ENCODE measurements at places on chromosomes 12 and 14.
A peak's percentile ranks its signal among the peaks of the same experiment; 100 is the strongest.

- DNase-seq: no peak
Measured at GRCh38 chr12:4353785-4354208, 25.7 kb downstream of the FGF23 start.

DNA sequence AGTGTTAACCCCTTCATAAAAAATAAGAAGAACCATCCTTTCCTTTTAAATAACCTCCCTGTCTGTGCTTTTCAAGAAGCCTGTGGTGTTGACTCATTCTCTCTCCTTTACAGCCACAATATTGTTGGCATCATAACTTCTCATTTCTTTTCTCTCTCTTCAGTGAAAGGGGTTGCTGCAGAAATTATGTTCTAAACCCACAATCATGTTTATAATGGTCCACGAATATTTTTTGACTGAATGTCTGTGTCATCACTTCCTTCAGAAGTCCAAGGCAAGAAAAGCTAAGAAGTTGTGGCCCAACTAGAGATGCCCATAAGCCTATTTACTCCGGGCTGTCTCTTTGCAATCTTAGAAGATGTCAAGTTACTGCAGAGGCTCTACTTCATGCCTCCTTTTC is 488.3 kb downstream of the APAF1 start:
- DNase-seq: no peak

DNA sequence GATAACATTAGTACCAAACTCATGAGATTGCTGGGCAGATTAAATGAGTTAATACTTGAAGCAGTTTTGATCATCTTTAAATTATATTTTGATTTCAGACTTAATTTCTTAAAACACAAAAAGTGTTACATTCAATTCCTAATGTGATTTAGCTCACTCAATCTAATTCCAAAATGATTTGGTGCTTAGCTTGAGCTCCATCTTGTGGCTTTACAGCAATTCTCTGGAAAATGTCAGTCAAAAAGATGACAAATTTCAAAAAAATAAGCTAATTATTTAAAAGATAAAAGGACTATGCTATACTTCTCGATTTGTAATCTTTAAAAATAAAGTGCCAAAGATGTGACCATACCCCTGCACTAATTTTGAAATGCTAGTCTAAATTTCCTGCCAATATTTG is 10.1 kb downstream of the LLPH start:
- no peak for DNase-seq

DNA sequence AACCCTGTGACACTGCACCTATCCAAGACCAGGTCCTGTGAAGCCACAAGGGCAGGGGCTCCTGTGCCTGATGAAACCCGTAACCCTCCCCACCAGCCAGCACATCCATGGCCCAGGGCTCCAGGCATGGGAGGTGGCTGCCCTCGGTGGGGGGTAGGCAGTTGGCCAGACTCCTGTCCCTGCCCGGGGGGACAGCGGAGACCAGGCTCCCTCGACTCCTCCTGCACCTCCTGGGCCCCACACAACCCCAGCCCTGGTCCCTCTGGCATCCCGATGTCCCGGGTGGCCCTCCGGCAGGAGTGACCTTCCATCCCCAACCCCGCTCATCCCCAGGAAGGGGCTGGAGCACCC is 11.4 kb downstream of the AKT1 start:
- no peak for DNase-seq

DNA sequence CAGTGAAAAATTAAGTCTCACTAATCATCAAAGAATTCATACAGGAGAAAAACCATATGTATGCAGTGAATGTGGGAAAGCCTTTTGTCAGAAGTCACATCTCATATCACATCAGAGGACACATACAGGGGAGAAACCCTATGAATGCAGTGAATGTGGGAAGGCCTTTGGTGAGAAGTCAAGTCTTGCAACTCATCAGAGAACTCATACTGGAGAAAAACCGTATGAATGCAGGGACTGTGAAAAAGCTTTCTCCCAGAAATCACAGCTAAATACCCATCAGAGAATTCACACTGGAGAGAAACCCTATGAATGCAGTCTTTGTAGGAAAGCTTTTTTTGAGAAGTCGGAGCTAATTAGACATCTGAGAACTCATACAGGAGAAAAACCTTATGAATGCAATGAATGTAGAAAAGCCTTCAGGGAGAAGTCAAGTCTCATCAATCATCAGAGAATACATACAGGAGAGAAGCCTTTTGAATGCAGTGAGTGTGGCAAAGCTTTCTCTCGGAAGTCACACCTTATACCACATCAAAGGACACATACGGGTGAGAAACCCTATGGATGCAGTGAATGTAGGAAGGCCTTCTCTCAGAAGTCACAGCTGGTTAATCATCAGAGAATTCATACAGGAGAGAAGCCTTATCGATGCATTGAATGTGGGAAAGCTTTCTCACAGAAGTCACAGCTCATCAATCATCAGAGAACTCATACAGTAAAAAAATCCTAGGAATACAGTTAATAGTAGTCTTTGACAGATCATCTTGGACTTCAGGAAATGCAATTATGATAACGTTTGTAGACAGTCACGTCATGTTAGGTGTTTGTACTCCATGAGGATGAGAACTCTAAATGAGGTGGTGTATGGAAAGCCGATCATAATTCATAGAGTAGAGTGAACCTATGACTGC is 21.1 kb downstream of the ZNF84 start:
- peak; percentile 6 for DNase-seq

- DNase-seq: peak; percentile 91
Measured at GRCh38 chr12:107093417-107094182, at the start of gene CRY1. Gene CRY1 (minus strand): TSS chr12:107093549. CDS start chr12:107092961, 588 bp downstream.

GRCh38 chr14:36167431-36167830 is 9.1 kb downstream of the PTCSC3 start:
- DNase-seq: no peak

DNA sequence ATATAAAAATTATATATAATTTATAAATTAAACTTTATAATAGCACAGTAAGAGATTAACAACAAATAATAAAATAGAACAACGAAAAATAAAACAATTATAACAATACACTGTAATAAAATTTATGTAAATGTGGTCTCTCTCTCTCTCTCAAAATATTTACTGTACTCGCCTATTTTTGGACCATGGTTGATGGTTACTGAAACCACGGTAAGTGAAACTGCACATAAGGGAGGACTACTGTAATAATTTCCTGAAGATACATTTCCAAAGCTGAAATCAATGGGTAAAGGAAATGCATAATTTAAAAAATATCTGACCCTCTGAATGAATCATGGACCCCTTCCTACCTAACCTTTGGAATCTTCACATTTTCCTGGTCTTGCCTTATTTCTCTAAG is 48.9 kb downstream of the NTN4 start:
- no peak for DNase-seq

DNA sequence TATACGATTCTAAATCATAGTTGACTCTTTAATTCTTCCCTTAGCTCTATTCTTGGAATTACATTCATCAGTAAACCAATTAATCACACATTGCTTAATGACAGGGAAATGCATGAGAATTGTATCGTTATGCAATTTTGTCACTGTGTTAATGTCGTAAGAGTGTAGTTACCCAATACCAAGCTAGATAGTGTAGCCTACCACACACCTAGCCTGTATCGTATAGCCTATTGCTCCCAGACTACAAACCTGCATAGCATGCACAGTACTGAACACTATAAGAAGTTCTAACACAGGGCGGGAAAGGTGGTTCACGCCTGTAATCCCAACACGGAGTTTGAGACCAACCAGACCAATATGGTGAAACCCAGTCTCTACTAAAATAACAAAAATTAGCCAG is 24.7 kb downstream of the HNRNPC start:
- no peak for DNase-seq

DNA sequence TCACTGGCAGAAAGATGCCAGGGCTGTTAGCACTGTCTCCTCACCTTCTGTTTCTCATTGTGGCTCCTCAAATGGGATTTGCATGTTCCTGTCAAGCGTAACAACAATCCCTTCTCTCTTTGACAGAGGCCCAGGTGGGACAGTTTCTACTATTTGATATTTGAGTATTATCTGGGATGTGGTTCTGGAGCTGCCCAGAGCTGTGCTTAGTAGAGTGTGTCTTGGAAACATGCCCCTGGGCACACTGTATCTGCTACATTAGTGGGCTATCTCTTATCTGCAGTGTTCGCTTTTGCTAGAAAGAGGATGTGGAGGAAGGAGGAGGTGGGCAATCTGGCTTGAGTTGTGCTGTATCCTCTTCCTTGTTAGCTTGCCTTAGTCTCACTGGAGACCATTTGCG is 3.8 kb upstream of the ACADS start:
- no peak for DNase-seq
